ENCODE measurements at places on chromosomes 5 and 9.

DNA sequence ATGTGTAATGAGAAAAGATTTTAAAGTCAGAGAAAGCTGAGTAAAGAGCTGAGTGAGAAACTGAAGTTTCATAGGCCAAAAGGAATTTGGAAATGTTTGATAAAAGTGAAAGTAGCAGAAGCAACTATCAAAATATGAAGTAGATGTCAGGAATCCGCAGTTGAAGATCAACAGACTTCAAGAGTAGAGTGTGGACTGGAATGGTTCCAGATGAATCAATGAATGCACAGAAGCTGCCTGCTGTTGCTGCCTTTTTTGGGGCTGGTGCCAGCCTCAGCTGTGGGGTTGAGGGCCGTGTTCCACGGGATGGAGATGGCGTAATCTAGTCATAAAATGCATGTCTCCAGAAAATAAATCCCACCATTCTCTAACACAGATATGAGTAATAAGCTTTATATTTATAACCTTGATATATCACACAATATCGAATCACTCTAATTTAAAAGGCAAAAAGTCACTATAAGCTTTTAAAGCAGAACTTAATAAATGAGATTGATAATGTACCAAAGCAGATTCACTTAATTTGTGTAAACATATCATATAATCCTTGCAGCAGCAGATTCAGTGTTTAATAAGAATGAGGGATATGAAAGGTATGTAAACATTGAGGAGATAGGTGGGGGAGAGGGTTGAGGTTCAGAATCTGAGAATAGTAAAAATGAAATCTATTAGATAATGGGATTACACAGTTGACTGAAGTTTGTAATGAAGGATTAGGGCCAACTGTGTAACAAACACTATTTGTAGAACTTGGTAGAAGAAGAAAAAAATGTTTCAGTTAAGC is 652.3 kb upstream of the FTMT start:
- no peak for DNase-seq

DNA sequence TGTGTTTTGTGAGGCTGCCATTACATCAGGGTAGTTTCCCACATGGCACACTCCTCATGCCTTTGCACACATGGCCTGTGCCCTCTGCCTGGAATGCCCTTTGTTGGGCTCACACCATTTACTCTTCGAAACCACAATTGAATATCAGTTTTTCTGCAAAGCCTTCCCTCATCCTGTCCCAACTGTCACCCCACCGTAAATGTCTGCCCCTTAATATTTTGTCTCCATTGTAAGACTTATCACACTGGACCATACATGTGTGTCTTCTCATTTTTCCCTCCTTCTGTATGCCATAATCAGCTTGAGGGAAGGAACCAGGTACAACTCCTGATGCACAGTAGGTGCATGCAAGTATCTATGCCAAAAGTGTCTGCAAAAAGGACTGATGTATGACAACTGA is 62.7 kb upstream of the TMEM252 start:
- no peak for DNase-seq

GRCh38 chr9:97689401-97690180 is 7.5 kb downstream of the XPA start:
- DNase-seq, result no peak

DNA sequence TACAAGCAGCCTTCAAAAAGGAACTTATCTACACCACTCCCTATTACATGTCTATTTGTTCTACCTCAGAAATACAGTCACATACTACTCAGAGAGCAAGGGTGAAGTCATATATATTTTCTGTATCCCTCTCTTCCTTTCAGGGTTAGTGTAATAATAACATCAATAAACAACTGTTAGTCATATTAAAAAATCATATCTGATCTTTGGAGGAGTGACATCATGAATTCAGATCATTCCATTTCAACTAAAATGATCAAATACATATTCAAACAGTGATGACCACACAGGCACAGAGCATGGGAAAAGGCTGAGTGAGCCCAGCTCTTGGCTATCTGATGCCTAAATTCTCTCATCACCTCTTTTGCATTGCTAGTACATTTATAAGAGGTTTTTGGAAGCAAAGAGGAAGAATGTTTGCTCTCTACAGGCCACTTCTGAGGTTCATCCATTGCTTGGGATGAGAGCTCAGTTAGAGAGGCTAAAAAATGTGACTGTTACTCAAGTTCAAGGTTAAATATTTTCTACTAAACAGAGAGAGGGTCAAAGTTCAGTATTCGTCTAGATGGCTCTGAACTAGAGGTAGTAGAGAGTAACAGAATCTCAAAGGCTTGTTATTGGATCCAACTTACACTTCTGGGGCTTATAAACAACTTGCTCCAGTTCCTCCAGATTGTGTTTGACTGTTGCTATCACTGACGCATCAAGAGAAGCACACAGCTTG is 39.0 kb downstream of the RIGI start:
- no peak for DNase-seq
